ENCODE measurements at places on chromosomes 11 and 22. TPM values are rescaled to one million over a fixed set of nuclear protein-coding genes. Genes with fewer than 3 reads are reported as not detected.

DNA sequence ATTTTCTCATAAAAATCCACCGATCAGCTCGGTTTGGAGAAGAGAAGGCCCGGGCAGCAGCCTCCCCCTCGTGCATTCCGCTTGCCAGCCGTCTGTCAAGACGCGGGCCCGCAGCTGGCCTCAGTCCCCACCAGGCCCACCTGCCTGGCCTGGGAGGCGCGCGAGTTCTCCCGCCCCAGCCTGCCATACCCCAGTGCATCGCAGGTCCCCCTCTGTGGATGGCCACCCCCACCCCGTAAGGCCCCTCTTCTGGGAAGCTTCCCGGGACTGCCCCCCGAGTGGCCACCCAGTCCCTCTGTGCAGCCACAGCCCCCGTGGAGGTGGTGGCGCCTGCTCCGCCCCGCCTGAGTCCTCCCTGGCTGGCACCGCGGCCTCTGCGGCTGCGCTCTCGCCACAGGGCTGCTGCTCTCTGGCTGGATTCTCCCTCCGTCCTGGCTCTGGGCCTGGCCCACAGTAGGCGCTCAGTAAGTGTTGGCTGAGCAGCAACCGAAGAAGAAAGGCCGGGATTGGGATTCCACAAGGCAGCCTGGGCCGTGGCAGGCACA is 74.0 kb upstream of the TCF20 start:
- DNase-seq: no peak

GRCh38 chr11:71185411-71185810 is 67.0 kb downstream of the SHANK2 start:
- no peak for DNase-seq

DNA sequence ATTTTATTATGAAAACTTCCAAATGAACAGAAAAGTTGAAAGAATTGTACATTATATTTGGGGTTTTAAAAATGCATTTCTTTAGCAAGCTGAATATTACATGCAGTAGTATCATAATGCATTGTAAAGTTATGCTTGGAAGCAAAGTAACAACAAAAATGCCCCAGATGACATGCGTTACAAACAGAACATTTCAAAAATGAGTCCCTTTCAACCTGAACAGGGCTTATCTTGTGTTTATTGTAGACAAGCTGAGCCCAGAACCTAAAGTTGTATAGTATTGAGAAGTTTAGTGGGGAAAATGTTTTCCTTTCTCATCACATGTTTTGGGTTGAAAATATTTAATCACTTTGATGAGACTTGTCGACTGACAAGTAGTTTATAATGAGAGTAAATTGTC is 68.8 kb downstream of the CECR2 start:
- DNase-seq: no peak

GRCh38 chr11:32290783-32291182 is 144.6 kb downstream of the WT1 start:
- no peak for DNase-seq

- DNase-seq: peak; percentile 57
Observed at GRCh38 chr11:82864268-82864667, 36.0 kb downstream of the PRCP start.

- DNase-seq: peak; percentile 8
Observed at GRCh38 chr11:45590743-45591142, 74.7 kb downstream of the CHST1 start.

GRCh38 chr11:76707293-76707825 is 36.8 kb upstream of the LRRC32 start:
- no peak for DNase-seq

DNA sequence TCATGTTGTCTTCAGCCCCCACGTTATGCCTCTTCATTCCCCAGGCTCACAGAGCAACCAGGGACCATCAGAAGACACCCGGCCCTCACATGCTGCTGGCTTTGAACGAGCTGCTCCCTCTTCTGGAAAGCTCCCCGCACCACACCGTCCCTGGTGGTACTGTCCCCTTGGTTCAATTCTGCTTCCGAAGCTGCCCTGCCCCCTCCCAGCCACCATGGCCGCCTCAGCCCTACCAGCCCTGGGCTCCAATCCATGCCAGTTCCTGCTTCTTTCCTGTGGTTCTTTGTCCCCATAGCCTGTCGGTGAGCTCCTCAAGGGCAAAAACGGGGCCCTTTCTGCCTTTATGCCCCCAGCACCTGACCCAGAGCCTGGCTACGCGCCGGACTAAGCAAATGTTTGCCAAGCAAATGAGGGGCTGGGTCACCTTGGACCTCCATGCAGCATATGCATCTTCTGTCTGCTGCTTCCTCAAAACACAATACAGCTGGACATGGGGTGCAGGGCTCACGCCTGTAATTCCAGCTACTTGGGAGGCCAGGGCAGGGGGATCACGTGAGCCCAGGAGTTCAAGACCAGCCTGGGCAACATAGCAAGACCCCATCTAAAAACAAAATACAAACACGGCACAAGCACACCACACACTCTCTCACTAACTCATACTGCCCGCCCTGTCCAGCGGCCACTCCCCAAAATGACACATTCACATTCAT is 21.3 kb downstream of the TNKS1BP1 start:
- DNase-seq: peak; percentile 79

DNA sequence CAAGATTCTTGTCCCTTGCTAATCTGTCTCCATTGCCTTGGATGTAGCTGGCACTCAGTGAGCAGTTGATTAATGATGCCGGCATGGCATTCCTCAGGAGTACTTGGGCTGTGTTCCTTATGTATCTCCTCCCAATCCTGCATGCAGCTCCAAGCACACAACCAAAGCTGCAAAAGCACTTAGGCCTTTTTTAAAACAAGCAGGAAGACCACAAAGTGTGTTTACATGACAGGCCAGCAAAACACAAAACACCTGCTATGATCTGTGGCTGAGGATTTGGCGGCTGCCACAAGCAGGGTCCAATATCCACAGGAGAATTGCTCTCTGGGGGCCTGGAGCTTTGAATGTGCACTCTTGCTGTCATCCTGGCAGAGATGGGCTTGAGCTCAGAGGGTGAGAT is 8.9 kb downstream of the ABTB2 start:
- no peak for DNase-seq

GRCh38 chr11:9231848-9232177 is 33.3 kb downstream of the DENND5A start:
- no peak for DNase-seq

GRCh38 chr11:70493891-70494290 is 95.6 kb downstream of the CTTN start:
- no peak for DNase-seq

DNA sequence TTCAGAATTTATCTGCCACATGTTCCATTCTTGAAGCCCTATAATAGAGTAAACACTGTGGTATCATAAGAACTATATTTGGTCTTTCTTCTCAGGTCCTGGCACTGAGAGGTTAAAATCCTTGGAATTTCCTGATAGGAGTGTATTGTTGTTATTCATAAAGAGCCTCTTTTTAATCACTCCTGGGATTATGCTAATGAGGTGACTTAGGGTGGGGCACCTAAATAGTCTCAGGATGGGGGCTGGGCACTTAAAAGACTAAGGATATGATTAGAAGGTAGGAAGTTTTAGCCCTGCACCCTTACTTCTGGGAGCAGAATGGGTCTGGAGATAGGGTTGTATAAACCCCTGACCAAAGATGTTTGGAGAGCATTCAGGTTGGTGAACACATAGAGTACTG is 755.2 kb upstream of the TENM4 start:
- DNase-seq: no peak

GRCh38 chr11:16669799-16670415 is 68.5 kb upstream of the C11orf58 start:
- peak; percentile 94 for DNase-seq

GRCh38 chr11:117969160-117969991 is 16.8 kb upstream of the IL10RA start:
- no peak for DNase-seq

DNA sequence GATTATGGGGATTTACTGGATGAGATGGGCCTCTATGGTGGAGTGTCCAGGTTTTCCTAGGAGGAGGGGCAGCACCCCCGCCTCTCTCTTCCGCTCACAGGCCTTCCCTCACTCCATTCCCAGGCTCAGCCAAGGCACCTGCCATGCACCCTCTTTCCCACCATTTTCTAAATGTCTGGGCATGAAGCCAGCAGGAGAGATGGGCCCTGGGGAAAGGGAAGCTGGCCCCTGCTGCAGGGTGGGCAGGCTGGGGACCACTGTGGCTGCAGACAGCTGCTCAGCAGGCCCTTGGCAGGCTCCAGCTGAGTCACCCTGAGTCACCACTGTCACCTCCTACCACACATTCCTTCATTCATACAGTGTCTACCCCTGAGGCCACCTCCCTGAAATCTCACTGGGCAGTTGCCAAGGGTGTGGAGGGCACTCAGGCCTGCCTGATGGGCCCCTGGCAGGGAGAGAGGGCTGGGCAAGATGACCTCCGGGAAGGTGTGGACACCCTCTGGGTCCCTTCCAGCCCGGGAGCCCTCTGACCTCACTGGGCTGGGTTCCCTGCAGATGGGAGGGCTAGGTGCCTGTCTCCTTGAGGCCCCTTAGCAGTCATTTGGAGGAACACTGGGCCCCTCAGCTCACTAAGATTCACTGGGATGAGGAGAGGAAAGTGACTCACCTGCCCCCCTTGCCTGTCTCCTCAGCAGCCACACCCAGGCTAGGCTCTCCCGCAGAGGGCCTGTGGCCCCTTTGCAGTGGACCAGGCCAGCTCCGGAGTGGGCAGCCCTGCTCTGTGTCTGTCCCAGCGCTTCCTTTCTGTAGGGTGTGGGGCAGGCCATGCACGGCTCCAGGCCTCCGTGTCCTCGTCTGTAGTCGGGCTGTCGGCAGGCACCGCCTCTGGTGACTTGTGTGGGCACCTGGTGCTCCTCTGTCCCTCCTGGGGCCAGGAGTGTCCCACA is 7.8 kb downstream of the MYEOV start:
- peak; percentile 100 for DNase-seq

- DNase-seq: peak; percentile 77
Observed at GRCh38 chr22:20524004-20524481, 16.6 kb downstream of the MED15 start.

DNA sequence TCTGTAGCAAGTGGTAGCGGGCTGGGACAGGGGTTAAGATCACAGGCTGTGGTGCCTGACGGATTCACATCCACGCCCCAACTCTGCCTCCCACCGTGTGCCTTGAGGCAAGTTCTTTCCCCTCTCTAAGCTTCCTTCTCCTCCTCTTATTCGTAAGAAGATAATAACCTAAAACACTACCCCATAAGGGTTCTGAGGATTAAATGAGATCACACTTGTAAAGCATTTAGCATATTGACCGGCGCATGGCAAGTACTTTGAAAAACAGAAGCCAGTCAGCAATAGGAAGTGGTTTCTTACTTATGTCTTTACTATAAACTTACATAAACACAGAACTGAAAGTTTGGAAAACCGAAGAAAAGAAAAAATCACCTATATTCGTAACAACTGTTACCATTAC is 15.5 kb upstream of the LMO2 start:
- DNase-seq: no peak

DNA sequence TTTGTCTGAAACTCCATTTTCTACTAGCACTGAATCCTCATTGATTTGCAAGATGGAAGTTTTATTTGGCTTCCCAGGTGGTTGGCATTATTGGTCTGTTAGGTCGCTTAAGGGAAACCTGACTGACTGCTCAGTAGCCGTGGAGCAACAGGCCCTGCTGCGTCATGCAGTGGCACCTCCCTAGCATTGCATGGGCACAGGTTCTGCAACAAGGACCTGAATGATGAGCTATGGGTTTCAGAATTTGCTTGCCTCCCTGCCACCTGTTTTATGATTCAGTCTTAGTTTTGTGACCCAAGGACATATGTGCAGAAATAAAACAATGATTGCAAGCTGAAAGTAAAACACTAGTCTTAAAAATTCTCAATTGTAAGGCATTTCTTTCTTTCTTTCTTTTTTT is 128.5 kb downstream of the SLC1A2 start:
- DNase-seq: no peak

GRCh38 chr11:96543177-96543576 is 153.4 kb downstream of the JRKL start:
- DNase-seq: no peak

GRCh38 chr22:44057401-44057987 is 33.4 kb downstream of the PARVB start:
- DNase-seq: no peak

DNA sequence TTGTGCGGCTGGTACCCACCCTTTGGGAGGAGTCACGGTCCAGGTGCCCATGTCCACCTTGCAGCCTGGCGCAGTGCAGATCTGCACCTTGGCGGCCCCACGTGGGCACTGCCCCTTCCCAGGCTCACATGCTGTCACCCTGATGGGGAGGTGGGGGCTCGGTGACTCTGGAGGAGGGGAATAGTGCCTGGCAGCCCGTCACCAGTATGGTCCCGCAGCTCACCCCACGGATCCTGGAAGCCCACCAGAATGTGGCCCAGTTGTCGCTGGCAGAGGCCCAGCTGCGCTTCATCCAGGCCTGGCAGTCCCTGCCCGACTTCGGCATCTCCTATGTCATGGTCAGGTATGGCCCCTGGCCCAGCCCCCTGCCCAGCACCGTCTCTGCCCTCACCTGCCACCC is 5.2 kb downstream of the TRPT1 start:
- no peak for DNase-seq

- peak; percentile 41 for DNase-seq
Observed at GRCh38 chr11:112511271-112511670, 250.6 kb upstream of the PLET1 start.

GRCh38 chr11:93844568-93844967 is 5.8 kb downstream of the VSTM5 start:
- no peak for DNase-seq

- DNase-seq: no peak
Observed at GRCh38 chr22:38781033-38781432, 12.9 kb downstream of the DNAL4 start.

GRCh38 chr11:119222308-119222707 is 16.2 kb downstream of the CBL start:
- no peak for DNase-seq

- DNase-seq: no peak
Observed at GRCh38 chr11:3002351-3002861, 10.3 kb upstream of the NAP1L4 start.

GRCh38 chr11:120197251-120197891 is 13.5 kb upstream of the OAF start:
- no peak for DNase-seq

Gene PATE2
- total RNA-seq: not detected

Gene HPX
- 0.35 TPM for total RNA-seq

Gene FOLR1
- 0.17 TPM for total RNA-seq

Gene TOLLIP
- 22.7 TPM for total RNA-seq

Gene TSSK2
- not detected for total RNA-seq

Gene TUB
- 4.4 TPM for total RNA-seq

Gene SCGB1D2
- total RNA-seq: not detected

Gene F2
- not detected for total RNA-seq

Gene GVQW3
- total RNA-seq: 1.1 TPM

Gene TRIM49
- total RNA-seq: not detected

Gene MOGAT2
- total RNA-seq: not detected

Gene PYGM
- total RNA-seq: 0.02 TPM

Gene LGALS12
- total RNA-seq: not detected

Gene NFAM1
- not detected for total RNA-seq

Gene MYO7A
- total RNA-seq: 0.51 TPM

Gene ARHGEF12
- 38.3 TPM for total RNA-seq

Gene KCNE3
- not detected for total RNA-seq

Gene ZNRF3
- 7.1 TPM for total RNA-seq

Measured in HT1080 (cell line).